ENCODE measurements at places on chromosomes 6 and 20.

GRCh38 chr6:43174263-43175112 lies 3.4 kb downstream of the SRF start:
- DNase-seq: peak; percentile 100

GRCh38 chr6:90362318-90362717 lies 65.7 kb upstream of the BACH2 start:
- DNase-seq: no peak

- DNase-seq: no peak
These were observed 33.9 kb downstream of the MBOAT1 start for GRCh38 chr6:20178327-20178726.

- DNase-seq: no peak
These were observed 80.5 kb downstream of the VEGFA start for GRCh38 chr6:43850314-43851203.

DNA sequence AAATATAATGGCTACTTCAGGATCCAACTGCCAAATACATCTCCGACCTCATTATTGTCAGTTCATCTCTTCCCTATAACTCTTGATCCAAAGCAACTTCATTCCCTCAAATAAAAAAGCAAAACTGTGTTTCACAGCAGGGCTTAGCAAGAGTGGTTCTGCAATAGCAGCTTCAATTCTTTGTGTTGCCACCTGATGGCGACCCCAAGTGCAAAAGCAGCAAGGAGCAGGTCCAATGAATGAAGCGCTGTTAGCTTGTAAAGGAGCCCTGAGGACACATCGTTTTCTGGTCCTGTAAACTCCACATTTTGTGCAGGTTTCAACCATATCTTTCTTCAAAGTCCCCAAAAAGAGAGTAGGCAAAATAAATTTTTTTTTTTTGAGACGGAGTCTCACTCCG lies 19.6 kb downstream of the RTN4IP1 start:
- peak; percentile 16 for DNase-seq

GRCh38 chr6:31948753-31949413 lies 3.0 kb downstream of the CFB start:
- DNase-seq: peak; percentile 24

DNA sequence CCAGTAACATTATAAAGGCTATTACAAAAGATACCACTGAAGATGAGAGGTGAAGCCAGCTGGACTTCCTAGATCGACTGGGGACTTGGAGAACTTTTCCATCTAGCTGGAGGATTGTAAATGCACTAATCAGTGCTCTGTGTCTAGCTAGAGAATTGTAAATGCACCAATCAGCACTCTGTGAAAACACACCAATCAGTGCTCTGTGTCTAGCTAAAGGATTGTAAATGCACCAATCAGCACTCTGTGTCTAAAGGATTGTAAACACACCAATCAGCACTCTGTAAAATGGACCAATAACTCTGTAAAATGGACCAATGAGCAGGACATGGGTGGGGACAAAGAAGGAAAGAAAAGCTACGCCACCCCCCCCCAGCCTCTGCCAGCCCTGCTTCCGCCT lies 13.6 kb upstream of the RPS10 start:
- DNase-seq: no peak

- DNase-seq: peak; percentile 16
These were observed 193.1 kb downstream of the DOK5 start for GRCh38 chr20:54668271-54669039.

GRCh38 chr20:4887586-4887985 lies 113.7 kb downstream of the SLC23A2 start:
- no peak for DNase-seq

DNA sequence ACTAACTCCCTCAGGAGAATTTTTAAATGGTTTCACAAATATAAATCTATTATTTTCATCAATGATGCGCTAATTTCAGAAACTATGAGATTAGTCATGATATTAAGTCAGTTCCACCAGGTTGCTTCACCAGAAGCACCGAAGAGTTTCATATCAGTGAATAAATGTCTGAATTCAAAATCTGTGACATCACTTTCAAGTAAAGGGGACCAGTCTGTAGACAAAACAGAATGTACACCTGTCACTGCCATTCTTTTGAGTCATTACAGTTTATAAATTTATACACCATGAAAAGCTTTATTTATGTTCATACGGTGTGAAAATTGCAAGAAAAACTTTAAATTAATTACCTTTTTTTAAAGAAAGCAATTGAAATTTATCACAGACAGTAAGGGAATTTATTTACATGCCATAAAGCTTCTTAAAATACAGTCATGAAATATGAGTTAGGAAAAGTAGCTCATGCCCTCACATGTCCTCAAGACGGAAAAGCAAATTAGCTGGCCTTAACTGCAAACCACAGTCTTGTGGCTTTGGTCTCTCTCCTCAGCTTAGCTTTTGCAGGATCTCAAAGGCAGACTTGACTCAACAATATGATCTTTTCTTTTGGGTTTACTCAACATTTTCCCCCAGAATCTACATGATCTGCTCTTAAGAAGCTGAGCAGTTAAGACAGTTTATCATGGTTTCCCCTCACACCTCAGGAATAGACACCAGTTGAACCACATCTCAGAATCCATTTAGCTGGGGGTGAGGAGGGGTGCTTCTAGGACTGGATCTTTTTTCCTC lies 177.7 kb upstream of the MCHR2 start:
- DNase-seq: peak; percentile 79

DNA sequence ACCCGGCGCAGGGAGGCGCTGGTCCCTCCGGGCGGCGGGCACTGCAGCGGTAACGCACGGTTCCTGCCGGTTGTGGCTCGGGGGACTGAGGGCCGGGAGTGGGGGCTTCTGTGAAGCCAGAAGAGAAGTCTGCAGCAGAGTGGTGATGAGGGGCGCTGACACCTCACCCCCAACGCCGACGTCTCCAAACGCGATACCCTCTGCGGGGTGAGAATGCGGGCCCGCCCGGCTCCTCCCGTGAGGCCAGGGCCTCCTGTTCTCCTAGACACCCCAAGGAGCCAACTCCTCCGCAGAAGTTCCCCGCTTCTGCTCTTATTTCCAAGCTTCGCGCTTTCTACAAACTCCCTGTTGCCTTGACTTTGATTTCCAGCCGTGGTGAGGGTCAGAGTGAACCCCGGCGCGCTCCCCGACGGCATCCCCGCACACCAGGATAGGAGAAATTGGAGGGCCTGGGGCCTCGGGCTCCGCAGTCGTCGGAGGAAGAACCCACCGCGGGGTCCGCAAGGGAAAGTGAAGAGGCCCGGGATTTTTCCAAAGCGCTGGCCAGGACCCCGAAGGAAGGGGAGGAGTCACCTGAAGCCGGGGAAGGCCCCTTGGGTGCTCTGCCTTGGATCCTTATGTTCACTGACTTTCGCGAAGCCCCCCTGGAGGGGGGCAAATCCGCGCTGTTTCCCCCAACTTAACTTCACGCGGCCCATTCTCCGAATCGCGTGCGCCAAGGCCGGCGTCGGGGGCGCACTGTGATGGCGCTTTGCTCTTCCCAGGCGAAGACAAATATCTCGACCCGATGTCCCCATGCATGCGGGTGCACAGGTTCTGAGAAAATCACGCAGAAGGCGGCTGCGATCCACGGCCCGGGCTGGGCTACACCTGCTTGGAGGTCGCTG lies 3.1 kb upstream of the INSM1 start:
- DNase-seq: no peak

- no peak for DNase-seq
These were observed 143.0 kb upstream of the AHI1 start for GRCh38 chr6:135640449-135641111.

DNA sequence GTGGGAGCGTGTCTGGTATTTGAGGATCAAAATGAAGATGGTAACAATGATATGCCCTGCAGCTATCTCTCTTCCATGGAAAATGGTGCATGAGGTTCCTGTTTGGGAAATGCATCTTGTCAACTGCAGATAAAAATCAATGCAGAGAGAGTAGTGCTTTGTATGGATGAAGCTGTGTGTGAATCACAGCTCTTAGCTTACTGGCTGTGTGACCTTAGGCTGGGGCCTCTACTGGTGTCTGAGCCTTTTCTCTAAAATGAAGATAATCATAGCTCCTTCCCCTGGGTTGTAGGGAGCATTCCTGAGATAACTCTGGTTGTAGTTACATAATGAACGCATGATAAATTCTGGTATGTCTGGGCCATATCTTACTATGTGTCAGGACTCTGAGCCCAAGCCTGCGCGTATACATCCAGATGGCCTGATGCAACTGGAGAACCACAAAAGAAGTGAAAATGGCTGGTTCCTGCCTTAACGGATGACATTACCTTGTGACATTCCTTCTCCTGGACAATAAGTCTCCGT lies 19.6 kb downstream of the ANGPT4 start:
- peak; percentile 34 for DNase-seq

DNA sequence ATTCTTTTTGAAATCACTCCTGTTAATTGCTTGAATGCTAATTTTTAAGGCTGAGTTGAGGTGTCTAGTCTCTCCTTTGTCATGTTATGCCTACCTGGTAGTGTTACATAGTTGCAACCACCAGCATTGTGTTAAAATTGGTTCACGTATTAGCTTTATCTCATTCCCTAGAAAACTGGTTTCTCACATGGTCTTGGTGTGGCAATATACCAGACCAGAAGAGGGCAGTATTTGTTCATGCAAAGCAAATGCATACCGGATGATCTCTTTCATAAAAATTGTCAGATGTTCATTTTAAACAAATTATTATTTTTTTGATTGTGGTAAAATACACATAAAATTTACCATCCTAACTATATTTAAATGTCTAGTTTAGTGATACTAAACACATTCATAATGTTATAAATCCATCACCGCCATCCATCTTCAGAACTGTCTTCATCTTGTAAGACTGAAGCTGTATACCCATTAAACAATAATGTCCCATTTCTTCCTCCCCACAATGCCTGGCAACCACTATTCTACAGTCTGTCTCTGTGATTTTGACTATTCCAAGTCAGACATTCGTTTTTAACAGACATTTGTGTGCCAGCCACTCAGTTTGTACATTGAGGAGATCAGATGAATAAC lies 92.8 kb downstream of the ATRN start:
- DNase-seq: peak; percentile 61
